ENCODE measurements at places on chromosomes 3 and 15.
A peak's percentile ranks its signal among the peaks of the same experiment; 100 is the strongest.

DNA sequence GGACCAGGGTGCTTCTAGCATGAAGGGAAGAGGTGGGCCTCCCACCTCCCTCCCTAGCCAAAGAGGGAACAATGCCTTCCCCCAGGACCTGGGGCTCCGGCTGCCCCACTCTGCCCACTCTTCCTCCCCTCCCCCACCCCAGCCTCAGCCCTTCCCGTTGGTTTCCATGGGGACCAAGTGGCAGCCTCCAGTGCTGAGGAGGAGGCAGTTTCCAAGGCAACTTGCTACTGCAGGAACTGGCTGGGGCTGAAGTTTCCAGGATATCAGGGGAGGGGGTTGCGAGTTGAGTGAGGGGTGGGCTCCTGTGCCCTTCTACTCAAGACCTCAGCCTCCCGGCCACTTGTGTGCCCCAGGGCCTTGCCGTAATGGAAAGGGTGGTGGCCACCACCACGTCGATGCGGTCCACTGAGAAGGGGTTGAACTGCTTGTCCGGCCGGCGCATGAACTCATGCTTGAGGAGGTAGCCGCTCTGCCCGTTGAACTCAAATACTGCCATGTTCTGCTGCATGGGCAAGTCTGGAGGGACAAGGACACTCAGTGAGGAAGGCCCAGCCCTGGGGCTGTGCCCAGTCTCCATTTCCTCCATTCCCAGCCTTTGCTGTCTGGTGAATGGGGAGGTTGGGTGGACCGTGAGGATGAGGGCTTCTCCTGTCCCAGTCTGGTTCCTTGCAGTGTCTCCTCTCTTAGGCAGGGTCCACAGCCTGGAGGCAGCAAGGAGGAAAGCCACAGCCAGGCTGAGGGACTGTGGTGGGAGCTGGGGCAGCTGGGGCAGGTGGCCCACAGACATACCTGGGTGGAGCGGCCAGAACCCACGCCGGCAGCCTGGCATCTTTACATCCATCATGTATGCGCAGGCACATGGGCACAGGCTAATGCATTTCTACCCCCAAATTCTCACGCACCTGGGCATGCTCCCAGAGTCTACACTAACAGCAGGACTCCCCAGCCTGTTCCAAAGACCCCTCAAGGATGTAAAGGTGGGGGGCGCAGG, 11.3 kb upstream of the ANKRD63 start:
- no peak for DNase-seq

GRCh38 chr3:71380096-71380495, 203.4 kb downstream of the FOXP1 start:
- no peak for DNase-seq

- DNase-seq, result no peak
These were observed 3.0 kb downstream of the BUB1B start for GRCh38 chr15:40163657-40164416.

- no peak for DNase-seq
These were observed 53.0 kb upstream of the CORO2B start for GRCh38 chr15:68525815-68526214.

DNA sequence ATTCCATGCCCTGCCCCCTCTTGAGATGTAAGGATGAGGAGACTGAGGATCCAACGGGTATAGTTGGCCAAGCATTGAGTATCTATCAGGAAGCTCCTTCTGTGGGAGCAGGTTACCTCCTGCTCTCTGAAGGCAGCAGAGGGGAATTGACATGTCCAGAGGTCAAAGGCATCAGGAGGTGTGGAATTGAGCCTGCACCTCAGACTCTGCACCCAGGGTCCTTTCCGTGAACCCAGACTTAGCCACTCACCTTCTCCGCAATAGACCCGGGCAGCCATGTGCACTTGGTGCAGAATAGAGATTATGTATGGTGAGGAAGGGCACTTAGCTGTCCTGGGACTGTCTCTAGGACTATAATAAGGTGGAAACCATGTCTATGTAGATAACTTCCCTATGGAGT, 399.0 kb upstream of the TPM1 start:
- no peak for DNase-seq

- peak; percentile 36 for DNase-seq
These were observed 15.6 kb upstream of the MAGEF1 start for GRCh38 chr3:184727357-184728009.

DNA sequence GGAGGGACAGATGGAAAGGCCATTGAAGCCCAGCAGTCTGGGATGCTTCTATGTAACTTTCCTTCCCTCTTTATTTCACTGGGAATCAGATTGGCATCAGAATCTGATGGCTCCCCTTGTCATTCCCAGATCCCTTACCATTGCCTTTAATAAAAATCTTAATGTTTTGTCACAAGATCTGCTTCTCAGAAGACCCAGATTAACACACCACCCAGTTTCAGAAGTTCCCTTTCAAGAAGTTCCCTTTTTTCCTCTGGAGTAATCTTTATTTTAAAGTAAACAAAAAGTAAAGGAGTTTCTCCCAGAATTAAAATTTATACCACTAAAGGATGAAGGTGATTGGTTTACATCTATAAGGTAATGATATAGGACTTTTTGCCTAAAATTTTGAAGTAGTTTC, 76.4 kb downstream of the UBR1 start:
- no peak for DNase-seq

GRCh38 chr3:15324379-15324808, 8.0 kb downstream of the SH3BP5 start:
- no peak for DNase-seq

GRCh38 chr3:100269001-100269400, 8.2 kb downstream of the TBC1D23 start:
- DNase-seq, result no peak

DNA sequence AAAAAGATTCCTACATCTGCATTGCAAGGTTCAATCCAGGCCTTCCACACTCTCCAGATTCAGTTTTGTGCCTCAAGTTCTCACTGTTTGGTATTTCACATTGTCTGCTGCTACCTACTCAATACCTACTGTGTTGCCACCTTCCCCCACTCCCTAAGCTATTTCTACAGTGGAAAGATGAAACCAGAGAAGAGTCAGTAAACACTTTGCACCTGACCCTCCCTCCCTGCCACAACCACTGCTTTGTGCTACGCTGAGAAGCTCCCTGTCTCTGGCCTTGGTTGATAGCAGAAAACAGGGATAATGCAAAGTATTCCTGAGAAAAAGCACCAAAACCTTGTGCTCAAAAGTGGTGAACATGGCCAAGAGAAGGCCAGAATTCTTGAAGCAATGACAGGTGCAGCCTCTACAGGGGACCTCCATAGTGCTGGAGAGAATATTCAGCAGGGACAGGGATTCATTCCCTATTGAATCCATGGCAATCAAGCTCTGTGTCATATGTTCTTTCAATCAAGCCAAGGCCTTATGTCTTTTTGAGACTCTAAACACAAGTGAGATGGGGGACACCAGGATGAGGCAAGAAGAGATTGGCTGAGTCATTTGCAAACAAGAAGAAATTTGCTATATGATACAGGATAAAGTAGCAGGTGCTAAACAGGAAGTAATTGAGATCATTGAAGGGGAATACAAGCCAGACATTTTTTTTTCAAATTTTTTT, 83.5 kb upstream of the LIPC start:
- DNase-seq, result no peak

DNA sequence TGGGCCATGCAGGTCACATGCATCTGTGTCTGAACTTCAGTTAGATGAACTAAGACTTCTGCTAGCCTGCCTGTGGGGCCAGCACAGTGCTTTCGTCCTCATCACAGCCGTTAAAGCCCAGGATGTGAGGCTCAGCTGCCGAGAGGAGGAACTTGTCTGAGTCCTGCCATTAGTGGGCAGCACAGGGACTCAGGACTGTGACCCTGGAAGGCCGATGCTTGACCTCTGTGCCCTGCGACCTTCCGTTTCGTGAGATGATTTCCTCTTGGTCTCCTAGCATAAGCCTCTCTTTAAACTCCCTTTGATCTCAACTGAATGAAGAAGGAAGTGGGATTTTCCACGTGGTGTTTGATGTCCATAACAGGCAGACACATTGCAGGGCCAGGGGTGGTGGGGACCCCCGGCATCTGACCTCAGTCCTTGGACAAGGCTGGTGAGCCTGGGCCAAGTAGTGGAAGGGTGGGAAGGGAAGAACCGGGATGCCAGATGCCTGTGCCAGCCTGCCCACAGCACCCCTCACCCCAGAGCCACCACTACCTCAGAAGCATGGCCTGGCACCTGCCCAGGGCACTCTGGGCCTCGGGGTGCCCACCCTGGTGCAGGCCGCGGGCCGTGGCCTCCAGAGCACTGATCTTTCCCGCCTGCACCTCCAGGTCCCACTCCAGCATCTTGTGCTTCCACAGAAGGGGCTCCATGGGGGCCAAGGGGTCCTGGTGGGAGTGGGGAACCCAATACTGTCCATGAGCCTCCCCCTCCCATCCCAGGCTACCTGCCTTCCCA, 21.6 kb downstream of the PLA2G4B start:
- DNase-seq, result no peak

- DNase-seq, result no peak
These were observed 81.8 kb downstream of the NR2F2 start for GRCh38 chr15:96412045-96412905.

DNA sequence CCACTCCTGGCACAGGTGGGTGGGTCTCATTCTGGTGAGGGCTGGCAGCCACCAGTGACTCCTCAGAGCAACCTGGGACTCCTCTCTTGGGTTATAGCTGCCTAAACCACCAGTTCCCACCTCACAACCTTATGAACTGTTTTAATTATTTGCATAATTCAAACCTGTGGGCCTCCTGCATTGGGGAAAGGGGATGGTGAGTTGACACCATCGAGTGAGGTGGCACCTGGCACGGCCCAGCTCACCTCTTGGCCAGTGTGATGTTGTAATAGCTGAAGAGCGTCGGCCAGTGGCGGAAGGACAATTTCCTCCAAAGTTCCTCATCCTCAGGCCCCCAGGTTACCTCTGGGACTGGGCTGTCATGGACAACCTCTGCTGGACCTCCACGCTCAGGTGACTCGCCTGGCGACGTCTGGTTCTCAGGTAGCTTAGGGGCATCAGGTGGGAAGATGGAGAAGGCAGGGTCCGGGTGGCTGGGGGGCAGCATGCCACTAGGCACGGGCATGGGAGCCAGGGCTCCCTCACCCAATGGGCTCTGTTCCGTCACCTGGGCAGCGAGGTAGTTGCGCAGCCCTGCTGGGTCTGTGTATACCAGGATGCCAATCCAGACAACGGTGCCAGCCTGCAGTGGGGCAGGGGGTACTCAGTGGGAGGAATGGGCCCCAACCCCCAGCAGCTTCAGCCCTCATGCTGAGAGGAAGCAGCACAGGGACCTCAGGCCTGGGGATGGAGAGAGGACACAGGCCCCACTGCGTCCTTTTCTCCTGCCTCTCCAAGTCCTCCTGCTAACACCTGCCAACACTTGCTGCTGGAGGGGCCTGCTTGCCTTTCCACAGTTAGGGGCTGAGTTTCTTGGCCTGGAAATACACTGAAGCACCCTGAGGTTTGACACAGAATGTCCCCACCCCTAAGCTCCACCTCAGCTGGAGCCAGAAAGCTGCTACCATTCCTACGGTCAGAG, 38.5 kb downstream of the PTPN23 start:
- DNase-seq, result no peak

DNA sequence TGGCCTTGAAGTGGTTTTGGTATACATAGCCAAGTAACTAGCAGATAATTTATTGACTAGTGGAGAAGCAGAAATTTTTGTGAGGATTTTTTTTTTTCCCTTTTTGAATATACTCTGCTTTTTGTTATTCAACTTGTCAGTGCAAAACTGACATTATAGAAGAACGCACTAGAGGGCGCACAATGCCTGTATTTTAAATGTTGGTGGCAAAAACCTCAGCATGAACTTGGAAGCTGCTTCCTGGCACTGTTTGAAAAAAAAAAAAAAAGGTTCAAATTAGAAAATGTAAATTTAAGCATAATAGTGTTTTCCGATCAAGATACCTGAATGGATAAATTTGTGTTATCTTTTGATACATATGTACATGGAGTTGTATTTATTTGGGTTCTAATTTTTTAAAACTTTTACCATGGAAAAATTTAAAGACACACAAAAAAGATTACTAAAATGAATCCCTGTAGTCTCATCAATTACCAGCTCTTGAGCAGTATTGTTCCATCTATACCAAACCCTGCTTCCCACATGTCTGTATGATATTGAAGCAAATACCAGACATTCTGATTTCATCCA, 56.0 kb downstream of the SLC25A26 start:
- DNase-seq, result peak; percentile 44

DNA sequence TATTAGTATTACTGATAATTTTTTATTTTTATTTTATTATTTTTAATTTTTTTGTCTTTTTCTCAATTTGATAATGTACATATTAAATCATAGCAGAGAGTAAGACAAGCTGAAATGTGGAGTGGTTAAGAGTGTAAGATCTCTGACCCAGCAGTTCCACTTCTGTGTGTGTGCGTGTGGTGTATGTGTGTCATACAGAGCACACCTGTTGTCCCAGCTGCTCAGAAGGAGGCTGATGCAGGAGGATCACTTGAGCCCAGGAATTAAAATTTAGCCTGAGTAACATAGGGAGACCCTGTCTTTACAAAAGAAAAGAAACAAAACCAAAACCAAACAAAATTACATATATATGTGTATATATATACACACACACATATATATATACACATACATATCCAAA, 1.4 kb upstream of the CIDEC start:
- no peak for DNase-seq

DNA sequence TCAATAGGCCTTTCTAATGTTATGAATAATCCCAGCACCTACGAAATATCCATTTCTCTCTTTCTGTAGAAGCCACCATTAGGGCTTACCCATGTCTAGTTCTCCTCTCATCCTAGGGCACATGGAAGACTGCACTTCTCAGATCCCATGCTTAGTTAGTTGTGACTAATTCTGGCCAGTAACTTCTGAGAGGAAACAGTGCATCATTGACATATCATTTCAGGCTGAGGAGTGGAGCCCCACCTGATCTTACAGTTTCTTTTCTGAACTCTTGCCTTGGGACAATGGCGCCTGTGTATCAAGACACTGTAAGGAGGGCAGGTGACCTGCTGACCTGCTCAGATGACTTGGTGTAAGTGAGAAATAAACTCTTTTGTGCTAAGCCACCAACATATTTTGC, 39.4 kb upstream of the TBL1XR1 start:
- DNase-seq, result no peak

- no peak for DNase-seq
These were observed 80.9 kb upstream of the ARHGEF26 start for GRCh38 chr3:154040283-154040682.

Measured in stimulated activated CD4-positive, alpha-beta T cell treated with anti-CD3 and anti-CD28 coated beads, Interleukin-1b, Interleukin-23, amount 100 ng/mL, for 48 hours (primary cell).